Activated CD4-positive, alpha-beta T cell treated with anti-CD3 and anti-CD28 coated beads, Interleukin-2, amount 50 U/mL, for 4 hours (primary cell): ENCODE measurements at places on chromosomes 5 and 9.

DNA sequence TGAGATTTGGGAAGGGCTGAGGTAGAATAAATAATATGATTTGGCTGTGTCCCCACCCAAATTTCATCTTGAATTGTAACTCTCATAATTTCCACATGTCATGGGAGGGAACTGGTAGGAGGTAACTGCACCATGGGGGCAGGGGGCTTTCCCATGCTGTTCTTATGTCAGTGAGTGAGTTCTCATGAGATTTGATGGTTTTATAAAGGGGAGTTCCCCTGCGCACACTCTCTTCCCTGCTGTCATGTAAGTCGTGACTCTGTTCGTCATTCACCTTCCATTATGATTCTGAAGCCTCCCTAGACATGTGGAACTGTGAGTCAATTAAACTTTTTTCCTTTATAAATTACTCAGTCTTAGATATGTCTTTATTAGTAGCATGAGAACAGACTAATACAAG, 115.5 kb upstream of the STARD4 start:
- no peak for DNase-seq

DNA sequence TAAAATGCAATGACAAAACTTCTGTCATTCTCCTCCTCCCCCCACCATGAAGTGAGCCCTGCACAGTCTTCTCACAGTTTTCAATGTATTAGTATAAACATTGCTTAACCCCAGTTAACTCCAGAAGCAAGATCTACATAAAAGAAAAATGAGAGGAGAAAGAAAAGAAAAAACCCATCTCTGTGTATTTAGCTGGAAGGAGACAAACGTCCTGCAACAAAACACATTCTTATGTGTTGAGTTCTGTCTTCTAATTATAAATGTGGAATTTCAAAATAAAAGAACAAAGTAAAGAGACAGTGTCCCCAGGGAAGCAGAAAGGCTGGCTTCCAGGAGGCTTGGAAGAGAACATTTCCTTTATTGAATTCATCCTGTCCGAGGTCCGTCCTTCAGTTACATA, 491.9 kb upstream of the TUSC1 start:
- no peak for DNase-seq

GRCh38 chr5:36355516-36355915, 53.8 kb upstream of the RANBP3L start:
- DNase-seq, result no peak

- DNase-seq, result no peak
These were observed 18.2 kb upstream of the DCP2 start for GRCh38 chr5:112958093-112959088.

- DNase-seq, result no peak
These were observed 42.1 kb downstream of the SEC61B start for GRCh38 chr9:99264070-99264680.

DNA sequence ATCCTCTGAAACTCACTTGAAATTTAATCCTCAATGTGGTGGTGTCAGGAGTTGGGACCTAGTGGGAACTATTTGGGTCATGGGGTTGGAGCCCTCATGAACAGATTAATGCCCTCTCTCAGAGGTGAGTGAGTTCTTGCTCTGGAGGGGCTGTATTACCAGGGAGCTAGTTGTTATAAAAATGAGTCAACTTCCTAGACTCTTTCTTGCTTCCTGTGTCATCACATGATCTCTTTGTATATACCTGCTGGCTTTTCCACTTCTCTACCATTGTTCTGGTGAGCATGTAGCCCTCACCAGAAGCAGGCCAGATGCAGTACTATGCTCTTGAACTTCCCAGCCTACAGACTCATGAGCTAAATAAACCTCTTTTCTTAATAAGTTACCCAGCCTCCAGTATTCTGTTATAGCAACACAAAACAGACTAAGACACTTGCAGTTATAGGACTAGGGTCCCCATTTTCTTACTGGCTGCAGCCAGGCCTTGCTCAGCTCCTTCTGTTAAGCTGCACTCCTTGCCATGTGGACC, 127.5 kb downstream of the SUSD1 start:
- DNase-seq, result no peak

- no peak for DNase-seq
These were observed 143.3 kb downstream of the SLF1 start for GRCh38 chr5:94761786-94762185.

- DNase-seq, result no peak
These were observed 189.0 kb downstream of the RGS3 start for GRCh38 chr9:113652355-113653152.

DNA sequence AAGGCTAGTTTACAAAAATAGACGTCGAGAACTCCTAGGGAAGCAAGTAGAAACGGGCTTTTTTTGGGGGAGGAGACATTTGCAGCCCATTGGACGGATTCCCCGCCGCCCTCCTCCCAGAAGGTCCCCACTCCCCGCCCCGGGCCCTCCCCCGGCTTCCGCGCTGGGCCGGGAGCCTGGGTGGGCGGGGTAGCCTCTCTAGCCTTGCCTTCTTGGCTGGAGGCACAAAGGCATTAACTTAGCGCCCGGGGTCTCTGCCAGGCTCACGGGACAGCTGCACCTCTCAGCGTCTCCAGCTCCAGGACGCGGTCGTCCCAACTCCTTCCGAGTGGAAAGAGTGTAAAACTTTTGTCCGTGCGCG, at the start of gene DMRTA1:
TSS of gene DMRTA1 (plus strand) at position 236 of the 361 bp plus-strand sequence. CDS start 242 bp downstream, outside the sequence.
- no peak for DNase-seq

DNA sequence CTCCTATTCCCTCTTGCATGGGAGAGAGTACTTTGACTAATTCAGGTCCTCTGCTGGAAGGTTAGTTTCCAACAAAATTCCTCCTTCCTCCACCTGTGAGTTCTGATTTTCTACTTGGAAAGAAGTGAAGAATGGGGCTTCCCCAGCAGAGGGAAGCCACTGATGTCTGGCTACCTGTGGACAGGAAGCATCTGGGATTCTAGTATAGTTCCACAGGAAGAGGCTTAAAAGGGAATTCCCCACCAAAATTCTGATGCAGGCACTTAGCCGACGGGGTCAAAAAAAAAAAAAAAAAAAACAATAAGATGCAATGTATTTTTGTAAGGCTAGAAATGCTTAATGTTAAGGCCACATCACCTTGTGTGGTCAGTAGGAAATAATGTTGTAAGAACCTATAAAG, 33.4 kb downstream of the PCDHGC5 start:
- no peak for DNase-seq

- DNase-seq, result peak; percentile 1
These were observed 1.1 kb upstream of the NADK2 start for GRCh38 chr5:36242534-36243485.

DNA sequence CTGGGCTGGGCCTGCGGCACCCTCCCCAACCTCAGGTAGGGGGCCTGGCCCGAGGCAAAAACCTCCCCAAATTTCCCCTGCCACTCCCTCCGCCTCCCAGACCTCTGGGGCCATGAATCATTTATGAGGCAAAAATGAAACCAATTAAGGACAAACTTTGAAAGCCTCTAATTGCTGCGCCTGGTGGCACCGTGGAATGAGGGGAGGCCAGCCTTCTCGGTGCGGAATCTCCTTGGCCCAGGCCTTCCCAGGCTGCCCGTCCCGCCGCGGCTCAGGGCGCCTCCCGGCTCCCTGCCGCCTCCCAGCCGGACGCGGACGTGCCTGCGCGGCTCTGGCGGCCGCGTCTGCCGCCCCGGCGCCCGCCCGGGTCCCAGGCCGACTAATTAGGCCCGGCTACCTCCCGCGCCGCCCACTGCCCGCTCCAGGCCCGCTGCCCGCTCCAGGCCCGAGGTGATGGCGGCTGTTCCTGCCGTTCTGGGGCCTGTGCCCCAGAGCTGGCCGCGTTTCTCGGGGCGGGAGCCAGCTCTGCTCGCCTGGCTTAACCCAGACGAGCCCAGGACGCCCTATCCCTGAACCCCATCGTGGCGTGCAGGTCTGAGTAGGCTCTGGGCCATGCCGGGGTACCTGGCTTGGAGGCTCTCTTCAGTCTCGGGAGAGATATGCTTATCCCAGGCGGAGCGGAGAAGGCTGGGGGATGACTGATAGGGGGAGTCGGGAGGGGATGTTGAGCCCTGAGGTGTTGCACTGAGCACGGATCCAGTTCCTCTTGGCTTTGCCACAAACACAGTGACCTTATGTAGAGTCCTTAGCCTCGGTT, 20.1 kb downstream of the CXXC5 start:
- DNase-seq, result peak; percentile 40

DNA sequence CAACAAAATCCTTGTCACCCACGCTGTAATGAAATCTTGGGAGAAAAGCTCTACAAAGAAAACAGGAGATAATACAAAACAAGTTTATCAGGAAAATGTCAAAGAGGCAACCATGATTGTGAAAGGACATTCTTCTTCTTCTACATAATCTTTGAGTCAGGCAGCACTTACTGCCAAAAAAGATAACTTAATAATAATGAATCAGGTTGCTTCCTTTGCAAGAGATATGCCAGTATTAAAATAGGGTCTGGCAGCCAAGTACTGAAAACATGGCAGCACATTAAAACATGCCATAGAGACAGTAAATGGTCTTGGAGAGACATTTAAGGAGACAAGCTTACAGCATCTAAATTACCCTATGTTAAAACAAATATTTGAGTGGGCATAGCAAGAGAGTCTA, 1573.4 kb downstream of the EFNA5 start:
- no peak for DNase-seq
